Activated CD4-positive, alpha-beta T cell treated with anti-CD3 and anti-CD28 coated beads for 1 hour (primary cell): ENCODE measurements at places on chromosomes 16 and 17.

- no peak for DNase-seq
These were observed 238.9 kb downstream of the CDH8 start for GRCh38 chr16:61797296-61797795.

DNA sequence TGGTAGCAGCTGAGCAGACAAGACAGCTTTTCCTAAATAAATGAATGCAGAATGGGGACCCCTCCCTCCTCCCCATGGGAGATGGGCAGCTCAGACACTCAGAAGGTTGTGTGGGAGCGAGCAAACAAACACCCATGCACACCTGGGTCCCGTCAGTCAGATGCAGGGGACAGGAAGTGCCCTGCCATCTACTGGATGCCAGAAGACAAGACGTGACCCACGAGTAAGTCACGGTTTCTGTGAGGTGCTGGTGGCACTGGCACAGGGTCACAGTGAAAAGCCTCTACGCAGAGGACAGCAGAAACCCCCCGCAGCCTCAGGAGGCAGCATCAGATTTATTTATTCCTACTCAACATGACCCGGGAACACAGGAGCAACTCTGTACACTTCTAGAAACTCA lies 8.4 kb downstream of the HBQ1 start:
- peak; percentile 13 for DNase-seq

GRCh38 chr17:53061446-53061845 lies 761.3 kb upstream of the KIF2B start:
- no peak for DNase-seq

- no peak for DNase-seq
These were observed 578 bp downstream of the PGAP6 start for GRCh38 chr16:381012-381788.
